ENCODE measurements at places on chromosomes 7 and 10.

DNA sequence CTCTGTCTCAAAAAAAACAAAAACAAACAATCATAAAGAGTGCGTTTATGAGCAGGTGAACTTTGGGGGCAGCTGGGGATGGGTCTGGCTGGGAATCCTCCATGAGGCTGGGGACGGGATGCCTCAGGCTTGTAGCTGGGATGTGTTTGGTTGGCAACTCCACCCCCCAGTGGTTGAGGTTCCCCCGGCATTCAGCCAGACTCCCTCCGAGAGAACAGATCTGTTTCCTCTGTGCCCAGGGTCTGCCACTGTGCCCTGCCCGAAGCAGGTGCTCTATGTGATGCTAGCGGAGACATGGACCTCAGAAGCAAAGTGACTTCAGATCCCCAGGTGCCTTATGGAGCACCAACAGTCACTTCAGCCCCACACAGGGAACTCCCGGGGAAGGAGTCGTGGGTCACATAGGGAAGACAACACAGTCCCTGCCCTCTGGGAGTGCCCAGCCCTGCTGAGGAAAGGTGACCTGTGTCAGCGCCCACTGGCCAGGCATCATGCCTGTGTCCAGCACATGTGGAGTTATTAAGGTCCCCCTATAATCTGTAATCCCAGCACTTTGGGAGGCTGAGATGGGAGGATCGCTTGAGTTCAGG, 29.3 kb upstream of the GTF2IRD1 start:
- no peak for DNase-seq

- DNase-seq, result no peak
Observed at GRCh38 chr7:30184791-30185487, 50.2 kb downstream of the MTURN start.

DNA sequence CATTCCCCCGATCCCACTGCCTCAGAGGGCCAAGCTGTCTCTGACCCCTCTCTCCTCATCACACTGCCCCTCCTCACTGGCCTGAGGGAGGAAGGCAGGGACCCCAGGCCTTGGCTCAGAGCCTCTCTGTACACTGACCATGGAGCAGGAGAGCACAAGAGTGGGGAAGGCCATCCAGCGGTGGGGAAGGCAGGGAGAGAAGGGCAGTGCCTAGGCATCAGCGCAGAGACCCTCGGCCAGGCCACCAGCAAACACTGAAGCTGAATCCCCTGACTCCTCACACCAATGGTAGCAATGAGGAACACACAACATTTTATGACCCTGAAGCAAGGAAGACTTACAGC, 14.8 kb downstream of the OGDHL start:
- no peak for DNase-seq

- DNase-seq, result no peak
Observed at GRCh38 chr7:117129521-117129955, 176.2 kb downstream of the ST7 start.

- DNase-seq, result no peak
Observed at GRCh38 chr7:141427134-141427533, 124.1 kb upstream of the AGK start.

All from NCI-H510A treated with DMSO at 0.1 percent for 48 hours (cell line).